ENCODE measurements at places on chromosomes 1 and 21. TPM values are rescaled to one million over a fixed set of nuclear protein-coding genes. Genes with fewer than 3 reads are reported as not detected.
A peak's percentile ranks its signal among the peaks of the same experiment; 100 is the strongest.

- no peaks in the 10 kb centered on the region for H3K27me3 ChIP-seq
- no peak overlapping the region for H3K27ac ChIP-seq
- H3K4me3 ChIP-seq, result no peak overlapping the region
- no peaks in the 10 kb centered on the region for H3K36me3 ChIP-seq
- DNase-seq, result no peak
- H3K4me1 ChIP-seq, result peaks cover 8% of the 10 kb centered on the region
Measured at GRCh38 chr1:153513023-153513422, 22.8 kb downstream of the S100A6 start.

DNA sequence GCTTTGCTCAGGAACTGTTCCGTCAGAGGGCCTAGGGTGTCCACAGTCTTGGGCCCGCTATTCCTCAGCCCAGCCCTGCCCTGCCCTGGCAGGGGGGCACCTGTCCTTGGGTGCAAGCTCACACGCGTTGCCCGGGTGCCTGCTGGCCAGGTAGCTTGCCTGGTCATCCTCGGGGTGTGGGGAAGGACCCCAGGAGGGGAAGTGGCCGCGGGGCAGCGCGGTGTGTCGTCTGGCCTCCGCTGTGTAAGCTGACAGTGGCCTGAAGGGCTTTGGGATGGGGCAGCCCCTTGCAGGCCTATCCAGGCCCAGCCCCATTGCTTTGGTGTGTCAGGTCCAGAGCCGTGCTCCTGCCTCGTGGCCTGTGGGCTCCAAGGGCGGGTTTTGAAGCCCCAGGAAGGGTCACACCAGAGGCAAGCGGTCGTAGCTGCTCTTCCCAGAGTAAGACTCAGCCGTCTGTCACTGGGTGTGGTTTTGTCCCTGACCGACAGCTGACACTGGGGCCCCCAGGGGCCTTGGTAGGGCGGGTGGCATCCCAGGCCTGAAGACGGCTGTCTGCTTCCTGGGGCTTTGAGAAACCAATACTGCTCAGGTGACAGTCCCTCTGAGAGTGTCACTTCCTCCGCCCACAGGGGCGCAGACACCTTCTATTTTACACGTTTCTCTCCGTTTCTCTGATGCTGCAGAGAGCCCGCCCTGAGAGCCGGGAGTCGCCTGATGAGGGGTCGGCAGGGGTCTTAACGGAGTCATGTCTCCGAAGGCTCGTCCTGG, 72.1 kb downstream of the SKI start:
- peaks cover 21% of the 10 kb centered on the region for H3K4me1 ChIP-seq
- DNase-seq, result no peak
- no peak overlapping the region for H3K4me3 ChIP-seq
- no peaks in the 10 kb centered on the region for H3K36me3 ChIP-seq
- H3K27me3 ChIP-seq, result no peaks in the 10 kb centered on the region
- H3K27ac ChIP-seq, result peak overlapping the region; percentile 40

GRCh38 chr1:97551113-97551512, 369.7 kb downstream of the DPYD start:
- H3K4me1 ChIP-seq, result no peaks in the 10 kb centered on the region
- H3K27ac ChIP-seq, result no peak overlapping the region
- no peaks in the 10 kb centered on the region for H3K27me3 ChIP-seq
- no peak for DNase-seq

RGS16 gene
- polyA plus RNA-seq, result 4.3 TPM

PTAFR gene
- 0.84 TPM for polyA plus RNA-seq

ZBTB8B gene
- 0.10 TPM for polyA plus RNA-seq

Measured in ovary (tissue), 10 donors.